Activated CD4-positive, CD25-positive, alpha-beta regulatory T cell treated with anti-CD3 and anti-CD28 coated beads, Interleukin-2, amount 50 U/mL, for 16 hours (primary cell): ENCODE measurements at places on chromosomes 5 and 9.

- DNase-seq, result no peak
Measured at GRCh38 chr9:132673355-132673754, 3.1 kb downstream of the GTF3C4 start.

DNA sequence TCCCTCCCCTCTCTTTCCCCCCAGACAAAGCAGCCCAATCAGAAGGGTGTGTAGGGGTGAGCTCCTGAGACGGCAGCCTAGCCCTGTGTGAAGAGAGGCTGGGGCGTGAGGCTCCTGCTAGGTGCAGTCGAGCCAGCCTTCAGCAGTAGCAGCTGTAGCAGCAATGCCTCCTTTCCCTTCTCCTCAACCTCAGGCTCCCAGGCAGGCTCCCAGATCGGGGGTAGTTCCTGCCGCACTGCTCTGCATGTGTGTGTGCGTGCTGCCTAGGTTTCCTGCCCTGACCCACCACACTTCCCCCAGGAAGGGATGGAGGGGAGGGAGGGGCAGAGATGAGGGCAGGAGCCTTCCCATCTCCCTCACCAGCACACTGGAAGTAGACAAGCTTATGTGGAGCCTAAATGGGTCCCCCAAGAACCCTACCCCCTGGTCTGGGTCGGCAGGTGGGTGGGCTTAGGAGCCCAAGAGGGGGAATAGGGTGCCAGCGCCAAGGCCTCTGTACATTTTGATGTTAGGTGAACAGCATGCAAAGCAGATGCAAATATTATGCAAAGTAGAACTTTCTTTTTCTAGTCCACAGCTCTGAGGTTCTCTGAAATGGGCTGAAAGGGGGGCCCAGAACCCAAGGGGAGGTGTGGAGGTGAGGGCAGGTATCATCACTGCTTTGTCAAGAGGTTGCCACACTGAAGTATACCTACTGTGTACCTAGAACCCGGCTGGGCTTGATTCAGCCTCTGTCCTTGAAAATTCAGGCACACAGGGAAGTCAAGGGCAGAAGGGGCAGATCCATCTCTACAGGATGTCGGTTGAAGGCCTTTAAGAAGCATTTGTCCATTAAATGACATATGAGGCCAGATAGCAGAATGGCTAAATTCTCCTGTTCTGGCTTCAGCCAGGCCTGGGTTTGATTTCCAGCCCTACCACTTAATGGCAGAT, 57.8 kb downstream of the CXXC5 start:
- DNase-seq, result no peak

DNA sequence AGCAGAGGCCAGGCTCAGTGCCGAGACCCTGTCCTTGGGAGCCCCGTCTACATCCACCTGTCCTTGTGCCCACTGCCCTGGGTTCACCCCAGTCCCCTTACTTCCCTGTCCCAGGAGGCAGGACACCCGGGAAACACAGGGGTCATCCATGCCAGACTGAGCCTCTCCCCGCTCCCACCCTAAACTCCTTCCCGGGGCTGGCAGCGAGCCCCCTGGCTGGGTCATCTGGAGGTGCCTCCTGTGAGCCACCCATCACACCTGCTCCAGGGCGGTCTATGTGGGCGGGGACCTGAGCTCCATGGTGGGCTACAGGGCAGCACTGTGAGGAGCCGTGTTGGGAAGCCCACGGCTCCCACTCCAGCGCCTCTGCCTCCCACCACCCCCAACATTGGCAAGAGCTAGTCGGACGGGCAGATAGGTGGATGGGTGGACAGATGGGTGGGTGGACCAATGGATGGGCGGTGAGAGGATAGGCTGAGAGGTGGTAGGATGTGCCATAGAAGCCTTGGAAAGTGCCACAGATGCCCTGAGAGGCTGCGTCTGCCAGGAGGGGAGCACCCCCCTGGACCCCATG, 42.5 kb upstream of the RXRA start:
- DNase-seq, result no peak

GRCh38 chr9:98917746-98918487, 25.8 kb upstream of the COL15A1 start:
- no peak for DNase-seq

GRCh38 chr5:169583101-169583423, 511 bp upstream of the SPDL1 start:
- no peak for DNase-seq

DNA sequence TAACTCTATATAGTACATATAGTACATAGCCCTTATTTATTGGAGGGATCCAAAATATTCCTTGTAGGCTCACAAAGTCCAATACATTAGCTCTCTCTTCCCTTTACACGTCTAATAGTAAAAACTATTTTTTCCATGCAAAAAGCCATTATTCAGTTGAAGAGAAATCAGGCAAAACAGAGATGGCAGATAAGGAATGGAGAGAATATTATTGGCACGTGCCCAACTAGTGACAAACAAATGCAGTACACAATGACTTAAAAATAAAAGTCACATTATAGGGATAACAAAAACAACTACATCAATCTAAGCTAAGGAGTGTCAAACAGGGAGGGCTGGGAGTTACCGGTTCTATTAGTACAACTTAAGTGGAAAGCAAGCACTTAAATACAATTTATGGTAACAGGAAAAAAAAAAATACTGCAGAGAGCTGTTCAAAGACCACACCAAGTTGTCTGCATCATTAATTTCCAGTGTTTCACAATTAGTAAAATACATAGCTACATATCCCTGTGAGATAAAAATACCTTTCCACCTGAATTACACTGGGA, 4.1 kb upstream of the SCAI start:
- no peak for DNase-seq
